Activated CD4-positive, alpha-beta T cell treated with anti-CD3 and anti-CD28 coated beads, Interleukin-2, Interleukin-6, amounts not matched to agents 100 ng/mL and 50 ng/mL, durations not matched to agents 16 hours and 8 hours (primary cell): ENCODE measurements at places on chromosomes 4 and X.

DNA sequence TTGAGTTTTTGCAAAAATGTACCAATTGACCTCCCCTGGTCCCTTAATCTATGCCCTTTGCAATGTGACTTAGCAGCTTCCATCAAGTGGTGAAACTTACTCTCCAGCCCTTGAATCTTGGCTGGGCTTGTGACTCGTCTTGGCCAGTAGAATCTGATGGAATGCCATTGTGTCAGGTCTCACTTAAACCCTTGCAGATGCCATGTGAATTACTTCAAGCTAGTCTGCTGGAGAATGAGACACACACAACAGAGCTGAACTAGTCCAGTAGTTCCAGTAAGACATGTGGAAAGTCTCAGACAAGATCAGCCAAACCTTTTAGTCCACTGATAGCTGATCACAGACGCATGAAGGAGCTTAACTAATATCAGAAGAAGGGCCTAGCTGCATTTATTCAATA is 567.8 kb upstream of the CPEB2 start:
- no peak for DNase-seq

- no peak for DNase-seq
Measured at GRCh38 chr4:156983366-156983765, 11.8 kb upstream of the PDGFC start.

- DNase-seq: no peak
Measured at GRCh38 chr4:141179474-141180373, 41.0 kb upstream of the ZNF330 start.

DNA sequence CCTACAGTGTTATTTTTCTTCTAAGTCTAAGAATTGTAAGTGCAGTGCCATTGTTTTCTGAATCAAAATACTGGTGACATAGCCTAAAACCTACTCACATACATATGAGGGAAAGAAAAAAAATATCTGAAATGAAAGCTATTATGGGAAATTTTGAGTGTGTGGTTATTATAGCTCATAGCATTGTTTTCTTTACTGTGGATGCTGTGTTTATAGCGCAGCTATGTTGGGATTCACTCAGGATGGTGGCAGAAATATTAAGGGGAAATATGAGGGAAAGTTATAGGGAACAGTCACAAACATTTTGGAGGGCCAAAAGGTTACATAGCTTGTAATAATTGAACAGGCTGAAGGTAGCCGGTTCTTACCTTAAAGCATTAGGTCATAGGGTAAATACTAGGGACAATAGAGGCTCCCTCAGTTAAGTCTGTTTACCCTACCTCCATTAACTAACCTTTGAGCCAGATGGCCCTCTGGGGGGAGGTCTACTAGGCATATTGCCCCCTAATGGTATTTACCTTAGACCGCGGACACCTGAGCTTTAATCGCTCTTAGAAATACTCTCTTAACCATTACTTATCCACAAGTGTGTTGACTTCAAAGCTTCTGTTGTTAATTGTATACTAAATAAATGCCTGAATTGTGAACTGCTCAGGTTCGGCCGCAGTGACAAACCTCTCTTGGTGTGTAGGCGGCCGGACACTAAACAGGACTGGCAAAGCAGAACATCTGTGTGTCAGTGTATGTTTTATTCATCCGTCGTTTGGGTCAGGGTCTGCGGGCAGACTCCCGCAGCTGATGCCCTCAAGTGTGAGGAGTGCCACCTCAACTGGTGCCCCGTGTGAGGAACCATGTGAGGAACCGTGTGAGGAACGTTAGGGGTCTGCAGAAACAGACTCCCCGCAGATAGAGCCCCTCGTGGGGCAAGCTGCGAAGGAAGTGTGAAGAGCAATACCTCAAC is 21.3 kb upstream of the SULT1B1 start:
- no peak for DNase-seq

DNA sequence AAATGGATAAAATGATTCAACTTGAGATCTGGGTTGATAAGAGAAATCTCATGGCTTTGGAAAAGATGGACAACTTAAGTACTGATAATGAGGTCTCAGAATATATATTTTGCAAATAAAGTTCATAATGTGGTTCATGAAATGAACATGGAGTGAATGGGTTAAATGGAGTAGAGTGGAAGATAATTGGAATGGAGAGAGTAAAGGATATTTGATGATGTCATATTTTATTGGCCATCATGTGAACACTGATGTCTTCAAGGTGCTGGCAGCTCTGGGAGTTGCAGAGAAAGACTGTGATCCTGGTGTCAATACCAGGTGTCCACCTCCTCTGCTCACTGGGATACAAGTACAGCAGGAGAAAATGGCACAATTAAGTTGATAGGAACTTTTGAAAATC is 133.9 kb upstream of the ZXDA start:
- no peak for DNase-seq

GRCh38 chr4:156475322-156475721 is 496.3 kb downstream of the PDGFC start:
- peak; percentile 11 for DNase-seq

- no peak for DNase-seq
Measured at GRCh38 chr4:118849867-118850487, 14.1 kb upstream of the SEC24D start.

DNA sequence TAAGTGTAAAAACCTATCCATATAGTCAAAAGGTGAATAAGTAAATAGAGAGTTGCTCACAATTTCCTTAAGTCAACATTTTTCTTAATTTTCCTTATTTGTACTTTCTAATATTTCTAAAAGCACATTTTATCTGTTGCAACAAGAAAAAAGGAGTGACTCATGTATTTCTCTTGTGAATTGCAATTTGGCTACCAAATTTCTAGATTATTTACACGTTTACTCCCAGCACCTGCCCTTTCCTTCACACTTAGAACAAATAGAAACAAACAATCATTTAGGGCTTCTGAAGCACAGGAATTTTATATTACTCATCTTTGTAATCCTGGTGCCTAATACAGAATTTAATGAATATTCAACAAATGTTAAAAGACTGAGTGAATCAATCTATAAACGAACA is 22.2 kb downstream of the BTC start:
- no peak for DNase-seq

GRCh38 chrX:151702741-151703340 is 7.6 kb downstream of the PRRG3 start:
- no peak for DNase-seq

DNA sequence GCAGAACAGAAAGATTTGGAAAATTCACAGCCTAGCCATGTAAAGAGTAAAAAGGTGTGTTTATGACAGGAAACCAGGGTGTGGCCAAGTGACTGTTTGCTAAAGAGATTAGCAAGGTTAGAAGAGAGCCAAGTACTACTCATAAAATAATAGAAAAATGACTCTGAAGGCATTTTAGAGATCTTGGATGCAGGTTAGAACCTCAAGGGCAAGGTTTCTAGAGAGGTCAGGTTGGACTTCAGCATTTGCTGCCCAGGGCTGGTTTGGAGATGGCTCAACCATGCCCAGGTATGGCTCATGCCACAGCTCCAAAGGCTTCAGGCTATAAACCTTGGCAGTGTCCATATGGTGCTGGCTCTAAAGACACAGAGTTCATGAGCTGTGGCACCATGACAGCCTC is 40.6 kb upstream of the ADGRA3 start:
- no peak for DNase-seq

- DNase-seq: no peak
Measured at GRCh38 chr4:155995069-155995468, 41.4 kb upstream of the CTSO start.

GRCh38 chr4:168153596-168154440 is 61.5 kb downstream of the ANXA10 start:
- peak; percentile 73 for DNase-seq

DNA sequence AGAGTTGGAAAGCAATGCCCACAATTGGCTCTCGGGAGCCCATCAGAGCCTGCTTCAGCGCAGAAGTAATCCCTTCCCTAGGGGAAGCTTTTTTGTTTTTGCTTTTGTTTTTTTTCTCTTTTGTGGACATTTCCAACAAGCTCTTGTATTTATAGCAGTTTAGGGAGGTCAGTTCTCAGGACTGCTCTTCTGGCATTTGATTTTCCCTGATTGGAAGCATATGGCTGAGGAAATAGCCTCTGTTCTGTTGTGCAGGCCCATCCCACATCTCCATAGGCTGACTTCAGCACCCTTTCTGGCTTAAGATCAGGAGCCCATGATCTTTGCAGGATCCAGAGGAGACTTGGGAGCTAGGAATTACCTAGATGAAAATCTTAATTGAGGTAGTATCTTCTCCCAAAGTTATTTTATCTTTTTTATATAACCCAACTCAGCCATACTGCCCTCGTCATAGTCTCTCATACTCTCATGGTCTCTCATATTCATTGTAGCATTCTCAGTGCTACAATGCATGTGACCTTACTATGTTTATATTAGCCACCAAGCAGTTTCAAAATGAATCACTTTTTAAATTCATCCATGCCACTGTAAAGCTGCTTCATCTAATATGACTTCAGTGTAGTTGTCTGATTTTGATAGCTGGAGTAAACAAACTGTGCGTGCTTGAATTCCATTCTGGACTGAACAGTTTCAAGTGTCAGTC is 16.7 kb downstream of the PAGE4 start:
- DNase-seq: no peak

- peak; percentile 64 for DNase-seq
Measured at GRCh38 chrX:107537815-107538214, 88.4 kb downstream of the FRMPD3 start.

DNA sequence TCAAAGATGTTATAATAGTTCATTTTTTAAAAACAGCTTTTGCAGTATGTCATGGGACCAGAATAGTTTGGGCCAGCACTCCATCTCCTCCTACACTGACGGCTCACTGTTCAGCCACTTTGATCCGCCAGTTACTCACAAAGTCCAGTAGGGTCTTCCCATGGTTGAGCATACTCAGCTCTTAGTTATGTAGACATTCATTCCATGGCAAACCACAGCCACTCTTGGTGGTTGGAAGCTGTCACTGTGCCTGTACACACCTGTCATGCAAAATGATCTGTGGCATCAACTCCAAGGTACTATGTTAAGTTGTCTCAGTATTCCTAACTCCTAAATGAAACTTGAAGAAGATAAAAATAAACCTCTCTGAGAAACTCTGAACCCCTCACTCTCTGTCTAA is 127.2 kb downstream of the NR3C2 start:
- DNase-seq: no peak

DNA sequence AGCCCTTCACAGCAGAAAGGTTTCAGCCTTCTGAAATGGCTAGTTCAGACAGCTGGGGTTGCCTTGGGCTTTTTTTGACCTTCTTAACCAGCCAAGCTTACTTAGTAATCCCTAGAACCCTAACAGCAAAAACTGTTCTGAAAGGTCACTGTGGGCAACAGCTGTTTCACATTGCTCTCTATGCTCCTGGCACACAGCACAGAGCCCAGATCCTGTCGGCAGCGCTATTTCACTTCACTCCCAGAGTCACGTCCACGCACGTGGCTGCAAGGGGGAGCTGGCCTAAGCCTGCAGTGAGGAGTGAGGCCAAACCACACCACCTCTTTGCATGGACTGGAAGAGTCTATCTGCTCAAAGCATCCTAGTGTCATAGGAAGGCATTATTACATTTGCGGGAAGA is 32.0 kb upstream of the STS start:
- DNase-seq: no peak

DNA sequence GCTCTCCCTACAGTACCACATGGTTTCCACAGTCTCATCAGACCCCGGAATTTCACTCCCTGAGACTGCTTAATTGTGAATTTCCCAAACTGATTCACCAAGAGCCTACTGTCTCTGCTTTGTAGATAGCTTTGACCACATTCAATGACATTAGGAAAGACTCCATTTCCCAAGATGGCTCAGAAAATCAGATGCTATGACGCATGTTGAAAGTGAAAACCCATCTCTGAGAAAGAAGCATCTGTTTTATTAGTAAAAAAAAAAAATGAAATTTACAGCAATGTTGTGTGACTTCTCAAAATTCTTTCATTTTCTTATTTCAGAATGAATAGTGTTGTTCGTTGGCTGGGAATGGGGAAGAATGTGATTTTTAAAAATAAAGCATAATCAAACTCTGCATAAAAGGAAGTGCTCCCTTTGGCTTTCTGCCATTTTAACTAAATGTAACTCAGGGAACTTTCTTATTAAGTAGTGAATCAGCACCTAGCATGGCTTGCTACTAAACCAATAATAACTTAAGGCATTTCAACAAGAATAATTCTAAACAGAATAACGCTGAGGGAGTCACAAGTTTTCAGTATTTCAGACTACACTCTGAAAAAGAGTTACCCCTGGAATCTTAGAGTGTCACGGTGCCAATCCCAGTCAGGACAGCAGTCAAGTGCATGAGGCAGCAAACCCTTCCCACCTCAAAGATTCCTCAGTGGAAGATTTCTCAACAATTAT is 97.4 kb upstream of the MYOZ2 start:
- peak; percentile 50 for DNase-seq

- no peak for DNase-seq
Measured at GRCh38 chrX:108415146-108415545, 23.1 kb downstream of the COL4A6 start.

DNA sequence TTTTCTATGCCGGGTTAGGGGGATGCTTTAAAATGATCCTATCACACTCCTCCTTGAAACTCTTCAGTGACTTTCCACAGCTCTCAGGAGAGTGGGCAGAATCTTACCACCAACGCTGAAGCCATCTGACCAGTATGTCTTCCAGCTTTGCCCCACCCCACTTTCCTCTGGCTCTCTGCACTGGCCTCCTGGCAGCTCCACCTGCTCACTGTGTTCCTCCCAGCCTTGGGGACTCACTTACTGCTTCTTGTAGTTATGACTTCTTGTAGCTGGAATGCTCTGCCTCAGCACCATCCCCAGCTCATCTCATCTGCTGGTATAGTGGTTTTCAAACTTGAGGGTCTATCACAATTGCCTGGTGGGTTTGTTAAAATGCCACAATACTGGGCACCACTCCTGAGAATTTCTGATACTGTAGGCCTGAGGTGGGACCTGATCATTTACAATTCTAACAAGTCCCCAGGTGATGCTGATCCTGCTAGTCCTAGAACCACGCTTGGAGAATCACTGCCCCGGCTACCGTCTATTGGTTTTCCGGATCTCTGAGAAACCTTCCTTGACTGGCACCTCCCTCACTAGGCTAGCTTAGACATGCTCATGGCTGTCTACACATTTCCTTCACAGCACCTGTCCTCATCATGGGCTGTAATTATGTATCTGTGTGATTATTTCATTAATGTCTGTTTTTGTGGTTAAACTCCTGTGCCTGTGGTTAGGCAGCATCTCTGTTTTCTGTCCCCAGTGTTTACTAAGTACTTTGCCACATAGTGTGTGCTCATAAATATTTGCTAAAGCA is 152.2 kb downstream of the MGST2 start:
- DNase-seq: no peak
